ENCODE measurements at places on chromosomes 2 and 18.

- DNase-seq = no peak
Measured at GRCh38 chr2:17581831-17582230, 41.3 kb downstream of the VSNL1 start.

DNA sequence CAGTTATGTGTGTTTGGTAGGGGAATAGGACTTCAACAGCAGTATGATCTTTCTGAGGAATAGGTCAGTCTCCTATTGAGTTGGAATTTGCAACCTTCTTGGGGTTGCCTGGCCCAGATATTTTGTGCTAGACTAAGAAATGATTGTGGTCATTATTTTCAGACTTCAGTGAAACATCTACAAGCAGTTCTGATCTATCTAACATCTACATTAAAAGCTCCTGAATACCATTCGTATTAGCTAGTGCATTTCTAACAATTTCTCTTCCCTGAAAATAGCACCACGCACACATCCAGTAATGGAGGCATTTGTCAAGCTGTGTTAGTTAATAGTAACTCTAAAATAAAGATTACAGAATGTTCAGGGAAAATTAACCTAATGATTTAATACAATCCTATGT is 179.3 kb downstream of the FIGN start:
- no peak for DNase-seq

- no peak for DNase-seq
Measured at GRCh38 chr2:201656102-201656501, 12.8 kb upstream of the TMEM237 start.

DNA sequence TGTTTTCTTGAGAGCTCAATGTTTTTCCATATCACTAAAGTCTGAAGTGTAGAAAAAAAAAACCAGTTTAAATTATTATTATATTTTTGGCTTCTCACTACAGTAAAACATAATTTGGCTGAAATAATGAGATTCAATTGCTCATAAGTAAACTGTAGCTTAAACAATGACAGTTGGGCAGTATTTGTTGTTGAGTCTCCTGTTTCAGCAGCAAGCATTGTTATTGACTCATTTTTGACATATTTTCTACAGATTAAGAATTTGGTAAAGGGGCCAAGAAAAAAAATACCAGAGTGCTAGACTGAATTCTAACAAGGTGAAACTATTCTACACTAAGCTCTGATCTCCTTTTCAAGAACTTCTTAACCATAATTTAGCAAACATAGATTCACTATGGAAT is 2070.4 kb upstream of the CELF4 start:
- DNase-seq = no peak

DNA sequence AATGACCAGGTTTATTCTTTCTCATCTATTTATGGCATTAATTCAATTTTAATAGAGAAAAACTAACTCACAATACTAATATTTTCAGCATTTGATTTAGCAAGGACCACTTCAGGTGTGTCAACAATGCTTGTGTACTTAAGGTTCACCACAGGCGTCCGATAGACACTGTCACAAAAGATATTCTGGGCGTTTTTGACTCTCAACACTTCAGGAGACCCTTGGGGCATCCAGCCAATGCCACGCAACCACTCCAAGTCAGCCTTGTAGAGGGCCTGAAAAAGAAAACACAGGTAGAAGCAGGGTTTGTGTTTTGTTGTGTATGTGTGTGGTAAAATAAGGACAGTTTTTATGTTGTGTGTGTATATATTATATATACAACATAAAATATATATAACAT is 158.2 kb downstream of the NEB start:
- no peak for DNase-seq

- no peak for DNase-seq
Measured at GRCh38 chr2:62152000-62152399, 43.9 kb upstream of the B3GNT2 start.

DNA sequence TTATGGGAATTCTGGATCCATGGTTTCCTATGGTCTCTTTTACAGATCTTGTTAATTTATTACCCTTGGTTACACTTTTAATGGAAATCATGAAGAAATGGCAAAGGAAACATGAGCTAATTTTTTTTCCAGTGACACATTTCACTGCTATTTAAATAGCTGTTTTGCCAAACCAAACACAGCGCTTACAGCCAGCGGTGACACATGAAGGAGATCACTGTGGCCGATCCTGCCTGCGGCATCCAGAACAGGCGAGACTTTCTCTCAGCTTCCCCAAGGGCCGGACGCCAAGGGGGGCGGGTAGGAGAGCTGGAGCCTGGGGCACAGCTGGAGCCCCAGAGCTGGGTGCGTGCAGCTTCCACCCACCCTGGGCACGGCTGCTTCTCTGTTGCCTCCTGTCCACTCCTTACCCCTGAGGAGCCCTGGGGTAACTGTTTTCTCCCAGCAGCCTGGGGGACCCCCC is 81.4 kb upstream of the PKDCC start:
- DNase-seq = no peak

DNA sequence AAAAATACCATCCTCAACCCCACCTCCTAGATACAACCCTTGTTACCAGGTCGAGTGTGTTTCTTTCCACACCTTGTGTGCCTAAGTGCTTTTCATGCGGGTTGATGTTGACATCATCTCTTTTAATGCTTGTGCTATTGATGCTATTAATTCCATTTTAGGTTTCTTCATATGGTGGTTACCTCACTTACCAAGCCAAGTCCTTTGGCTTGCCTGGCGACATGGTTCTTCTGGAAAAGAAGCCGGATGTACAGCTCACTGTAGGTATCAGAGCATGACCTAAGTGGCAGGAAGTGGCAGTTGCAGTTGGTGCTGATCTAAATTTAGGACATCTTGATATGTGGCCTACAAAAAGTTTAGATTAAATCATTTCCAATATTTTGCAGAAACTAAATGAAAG is 149.9 kb upstream of the TTC39C start:
- DNase-seq = no peak

DNA sequence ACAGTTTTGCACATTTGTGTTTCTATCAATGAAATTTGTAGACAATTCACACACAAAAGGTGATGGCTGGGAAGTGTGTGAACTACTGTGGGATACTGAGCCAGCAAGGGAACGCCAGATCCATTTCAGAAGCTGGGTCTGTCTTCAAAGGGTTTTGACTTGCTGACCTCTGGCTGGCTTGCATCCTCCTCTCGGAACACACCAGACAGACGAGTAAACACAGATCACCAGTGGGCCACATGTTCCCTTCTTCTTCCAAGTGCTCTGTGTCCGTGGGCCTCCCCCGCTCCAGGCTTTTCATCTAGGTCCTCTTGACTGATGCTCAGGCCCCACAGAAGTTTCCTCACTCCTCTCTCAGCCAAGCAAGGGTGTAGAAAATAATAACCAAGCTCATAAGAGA is 122.2 kb upstream of the OSR1 start:
- DNase-seq = no peak

- no peak for DNase-seq
Measured at GRCh38 chr18:51614967-51615571, 417.6 kb upstream of the MEX3C start.

DNA sequence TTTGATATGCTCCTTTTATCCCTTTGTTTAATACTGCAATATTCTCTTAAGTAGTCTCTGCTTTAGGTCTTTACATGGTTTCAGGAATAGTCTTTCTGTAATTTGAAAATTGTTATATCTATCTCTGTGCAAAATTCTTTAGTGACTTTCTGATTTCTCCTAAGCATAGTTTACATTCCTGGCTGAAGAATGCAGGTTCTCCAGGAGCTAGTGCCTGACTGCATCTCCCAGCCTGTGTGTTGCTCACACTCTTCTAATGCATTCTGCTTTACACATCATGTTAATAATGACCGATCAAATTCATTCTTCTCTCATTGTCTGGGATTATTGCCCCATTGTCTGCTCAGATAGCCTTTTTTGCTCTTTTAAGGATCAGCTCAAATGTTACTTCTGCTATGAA is 1349.2 kb downstream of the DSC3 start:
- no peak for DNase-seq

DNA sequence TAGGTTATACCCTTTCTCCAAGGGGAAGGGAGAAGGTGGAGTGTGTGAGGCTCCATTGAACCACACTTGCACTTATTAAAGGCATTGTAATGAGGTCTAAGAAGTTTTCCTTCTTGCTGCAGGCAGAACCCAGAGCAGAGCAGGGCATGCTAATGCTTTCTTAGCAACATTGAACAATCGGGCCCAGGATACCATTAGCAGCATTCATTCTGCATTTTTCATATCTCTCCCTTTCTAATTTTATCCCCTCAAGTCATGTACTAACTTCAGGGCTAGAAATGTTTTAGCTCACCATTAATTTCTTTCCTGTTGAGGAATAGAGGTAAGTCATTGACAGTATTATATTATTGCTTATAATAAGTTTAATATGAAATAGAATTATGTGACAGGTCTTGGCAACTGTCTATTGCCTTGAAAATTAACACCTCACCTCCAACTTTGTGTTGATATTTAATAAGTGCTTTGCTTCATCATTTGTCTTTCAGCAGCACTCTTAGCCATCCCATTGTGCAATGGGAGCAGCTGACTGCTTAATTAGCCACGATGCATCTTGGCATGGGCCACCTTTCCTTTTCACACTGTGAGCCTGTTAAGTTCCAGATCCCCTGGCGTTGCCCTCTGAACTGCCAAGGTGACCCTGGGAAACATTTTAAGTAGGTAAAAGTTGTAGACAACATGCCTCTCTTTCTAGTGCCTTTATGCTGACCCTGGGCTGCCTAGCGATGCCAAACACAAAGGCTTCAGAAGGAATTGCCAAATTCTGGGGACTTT is 300.8 kb upstream of the MEX3C start:
- DNase-seq = no peak

DNA sequence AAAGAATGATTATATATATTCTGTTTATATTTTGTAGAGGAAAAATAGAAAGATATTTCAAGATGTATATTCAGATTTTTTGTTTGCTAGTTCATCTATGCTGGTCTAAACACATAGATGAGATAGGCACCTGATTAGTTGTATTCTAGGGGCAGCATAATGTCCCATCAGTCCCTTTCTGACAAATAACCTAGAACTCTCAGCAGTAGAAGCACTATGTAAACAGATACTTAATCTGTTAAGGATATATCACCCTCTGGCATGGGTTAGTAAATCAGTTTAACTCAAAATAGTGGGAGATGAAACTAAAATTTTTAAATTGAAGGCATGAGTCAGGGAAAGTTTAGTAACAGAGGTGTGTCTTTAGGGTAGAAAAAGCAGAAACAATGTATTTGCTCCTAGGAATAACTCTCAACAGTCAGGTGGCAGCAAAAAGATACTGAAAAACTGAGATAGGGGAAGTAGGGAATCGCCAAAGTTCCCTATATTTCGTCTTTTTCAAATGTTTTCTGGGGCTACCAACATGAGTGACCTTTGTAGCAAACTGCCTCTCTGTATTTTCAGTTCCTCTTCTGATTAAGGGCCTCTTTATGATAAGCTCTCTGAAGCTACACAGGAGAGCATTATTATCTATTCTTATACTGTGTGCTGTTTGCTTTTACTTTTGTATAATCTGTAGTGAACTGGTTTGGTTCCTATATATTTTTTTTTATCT is 5.7 kb downstream of the PPP1R1C start:
- DNase-seq = peak; percentile 57

DNA sequence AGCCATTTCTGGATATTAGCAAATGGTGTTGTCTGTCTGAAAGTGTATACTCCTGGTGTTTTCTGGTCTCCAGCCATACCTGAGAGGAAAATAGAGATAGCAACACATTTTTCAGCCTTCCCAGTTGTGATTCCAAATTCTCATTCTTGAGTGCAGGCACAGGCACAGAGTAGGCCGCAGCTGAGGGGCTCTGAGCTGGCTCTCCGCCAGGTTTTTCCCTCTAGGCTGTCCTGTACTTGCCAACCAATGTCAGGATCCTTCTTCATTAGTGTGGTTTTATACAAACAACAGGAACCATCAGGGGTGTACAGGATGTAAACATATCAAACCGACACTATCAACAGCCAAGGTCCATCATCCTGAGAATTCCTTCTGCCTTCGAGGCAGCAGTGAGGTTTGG is 1733.6 kb upstream of the CELF4 start:
- DNase-seq = no peak

DNA sequence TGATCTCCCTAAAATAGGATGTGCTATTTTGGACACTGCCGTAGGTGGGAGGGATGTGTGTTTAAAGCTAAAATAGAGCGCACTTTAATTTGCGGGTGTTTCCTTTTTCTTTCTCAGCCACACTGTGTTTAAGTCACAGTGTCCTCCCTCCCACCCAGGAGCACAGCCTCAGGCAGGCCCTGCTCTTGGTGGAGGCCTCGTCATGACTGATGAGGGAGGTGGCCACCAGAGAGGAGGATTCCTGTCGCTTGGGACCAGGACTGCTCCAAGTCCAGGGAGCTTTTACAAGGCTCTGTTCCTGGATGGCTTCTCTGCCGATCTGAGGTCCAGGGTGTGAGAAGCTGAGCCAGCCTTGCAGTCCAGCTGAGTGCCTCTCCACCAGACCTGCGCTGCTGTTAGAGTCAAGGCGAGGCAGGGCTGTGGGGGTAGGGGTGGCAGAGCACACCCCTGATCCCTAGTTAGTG is 33.5 kb downstream of the INPP4A start:
- DNase-seq = no peak

GRCh38 chr2:38462121-38462661 is 85.1 kb upstream of the ATL2 start:
- no peak for DNase-seq

DNA sequence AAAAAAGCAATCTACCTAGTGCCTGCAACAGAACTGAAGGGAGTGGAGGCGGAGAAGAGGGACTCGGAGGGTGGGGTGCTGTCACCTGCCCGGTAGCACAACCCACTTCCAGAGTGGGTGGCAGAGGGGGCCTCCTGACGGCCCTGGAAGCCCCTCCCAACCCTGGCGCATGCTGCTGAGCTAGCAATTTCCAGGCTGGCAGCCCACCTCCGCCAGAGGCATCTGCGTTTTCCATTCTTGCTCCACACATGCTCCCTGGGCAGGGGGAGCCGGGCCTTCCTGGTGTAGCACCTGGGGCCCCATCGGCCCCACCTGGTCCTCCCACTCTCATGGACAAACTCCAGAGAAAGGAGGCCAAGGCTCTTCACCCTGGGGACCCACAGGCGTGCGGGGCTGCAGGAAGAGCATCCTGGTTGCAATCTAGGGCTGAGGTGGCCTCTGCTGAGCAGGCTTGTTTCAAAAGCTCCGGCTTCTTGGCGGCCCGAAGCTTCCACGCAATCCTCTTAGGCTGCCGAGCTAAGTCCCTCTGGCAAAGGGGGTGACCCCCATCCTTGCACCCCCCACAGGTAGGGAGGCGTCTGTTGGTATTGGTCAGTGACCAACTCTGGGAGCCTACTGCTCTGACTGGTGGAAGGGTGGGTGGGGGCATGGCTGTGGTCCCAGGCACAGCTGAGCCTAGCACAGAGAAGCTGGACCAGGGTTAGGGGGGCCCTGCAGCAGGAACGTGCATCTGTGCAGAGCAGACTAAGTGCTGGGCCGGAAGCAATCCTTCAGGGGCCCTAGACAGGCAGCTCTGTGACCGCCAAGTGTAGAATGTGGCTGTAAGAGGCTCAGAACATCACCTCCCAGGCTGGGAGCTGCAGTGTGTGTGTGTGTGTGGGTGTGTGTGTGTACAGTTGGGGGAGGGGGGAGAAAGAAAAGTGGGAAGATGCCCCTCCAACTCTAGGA is 2.6 kb downstream of the HS6ST1 start:
- no peak for DNase-seq

- DNase-seq = no peak
Measured at GRCh38 chr2:78056976-78057375, 534.8 kb upstream of the LRRTM4 start.

Measured in GM12878 (cell line).